Right atrium auricular region (tissue), 2 donors: ENCODE measurements at places on chromosomes 6 and 20.

- H3K4me1 ChIP-seq = no peaks in the 10 kb centered on the region
- no peak overlapping the region for H3K4me3 ChIP-seq
- no peak overlapping the region for H3K27ac ChIP-seq
- no peak for DNase-seq
Observed at GRCh38 chr6:126427713-126428112, 87.8 kb downstream of the CENPW start.

- H3K27ac ChIP-seq = peak overlapping the region; percentile 59
- DNase-seq = no peak
- no peaks in the 10 kb centered on the region for H3K27me3 ChIP-seq
- H3K4me3 ChIP-seq = no peak overlapping the region
- H3K4me1 ChIP-seq = no peaks in the 10 kb centered on the region
- peaks cover 52% of the 10 kb centered on the region for H3K36me3 ChIP-seq
Observed at GRCh38 chr6:33772082-33772830, 16.7 kb downstream of the LEMD2 start.

DNA sequence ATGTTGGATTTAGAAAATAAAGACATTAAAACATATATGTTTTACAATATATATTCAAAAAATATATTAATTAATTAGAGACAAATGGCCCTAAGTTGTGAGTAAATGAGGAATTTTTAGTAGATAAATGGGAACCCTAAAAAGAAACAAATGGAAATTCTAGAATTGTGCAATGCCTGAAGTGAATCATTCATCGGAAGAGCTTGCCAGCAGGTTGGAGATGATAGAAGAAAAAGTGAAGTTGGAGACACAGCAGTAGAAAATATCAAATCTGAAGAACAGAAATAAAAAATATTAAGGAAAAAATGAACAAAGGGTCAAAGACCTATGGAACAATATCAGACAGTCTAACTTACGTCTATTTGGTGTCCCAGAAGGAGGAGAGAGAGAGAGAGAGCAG is 109.4 kb upstream of the NEDD9 start:
- no peak for DNase-seq
- H3K27ac ChIP-seq = peak overlapping the region; percentile 1
- no peaks in the 10 kb centered on the region for H3K4me1 ChIP-seq
- no peaks in the 10 kb centered on the region for H3K36me3 ChIP-seq
- no peak overlapping the region for H3K4me3 ChIP-seq
- H3K27me3 ChIP-seq = no peaks in the 10 kb centered on the region

GRCh38 chr20:10061641-10062040 is 26.9 kb downstream of the ANKEF1 start:
- H3K4me3 ChIP-seq = no peak overlapping the region
- no peak overlapping the region for H3K27ac ChIP-seq
- no peak for DNase-seq

GRCh38 chr20:51734876-51735720 is 33.1 kb downstream of the ATP9A start:
- no peak overlapping the region for H3K4me3 ChIP-seq
- H3K36me3 ChIP-seq = no peaks in the 10 kb centered on the region
- peaks cover 27% of the 10 kb centered on the region for H3K4me1 ChIP-seq
- H3K27me3 ChIP-seq = no peaks in the 10 kb centered on the region
- no peak overlapping the region for H3K27ac ChIP-seq

GRCh38 chr6:27962506-27962905 is 5.5 kb downstream of the OR2B6 start:
- no peak overlapping the region for H3K27ac ChIP-seq
- H3K27me3 ChIP-seq = no peaks in the 10 kb centered on the region
- no peaks in the 10 kb centered on the region for H3K4me1 ChIP-seq
- H3K36me3 ChIP-seq = no peaks in the 10 kb centered on the region
- no peak overlapping the region for H3K4me3 ChIP-seq

DNA sequence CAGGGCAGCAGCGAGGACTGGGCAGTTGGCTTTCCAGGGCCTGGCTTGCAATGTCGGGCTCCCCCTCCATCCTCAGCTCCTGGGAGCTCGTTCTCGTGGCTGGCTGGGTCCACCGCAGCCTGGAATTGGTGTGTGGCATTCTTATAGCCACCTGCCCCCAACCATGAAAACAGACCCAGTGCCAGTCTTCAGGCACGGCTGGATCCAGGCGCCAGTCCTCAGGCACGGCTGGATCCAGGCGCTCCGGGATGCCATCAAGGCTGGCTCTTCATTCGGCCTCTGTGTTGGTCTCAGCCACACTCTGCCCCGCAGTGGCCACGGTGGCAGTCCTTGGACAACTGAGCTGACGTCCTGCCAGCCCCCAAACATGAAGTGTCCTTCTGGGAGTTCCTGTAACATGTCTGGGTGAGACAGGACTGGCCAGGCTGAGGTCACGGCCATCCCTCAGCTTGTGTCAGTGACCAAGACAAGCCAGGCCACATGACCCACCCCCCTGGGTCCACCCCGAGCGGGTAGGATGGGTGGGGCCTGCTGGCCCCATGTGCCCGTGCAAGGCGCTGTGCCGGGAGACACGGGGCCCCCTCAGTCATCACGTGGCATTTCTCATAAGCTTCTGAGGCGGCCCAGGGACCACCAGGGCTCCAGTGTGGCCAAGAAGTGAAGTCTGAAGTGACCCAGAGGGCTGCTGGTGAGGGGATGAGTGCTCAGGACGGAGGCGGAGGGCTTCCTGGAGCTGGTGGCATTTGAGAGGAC is 99.0 kb downstream of the TAF4 start:
- H3K27me3 ChIP-seq = peaks cover 14% of the 10 kb centered on the region
- no peak overlapping the region for H3K4me3 ChIP-seq
- no peaks in the 10 kb centered on the region for H3K36me3 ChIP-seq
- DNase-seq = no peak
- H3K4me1 ChIP-seq = no peaks in the 10 kb centered on the region
- no peak overlapping the region for H3K27ac ChIP-seq

DNA sequence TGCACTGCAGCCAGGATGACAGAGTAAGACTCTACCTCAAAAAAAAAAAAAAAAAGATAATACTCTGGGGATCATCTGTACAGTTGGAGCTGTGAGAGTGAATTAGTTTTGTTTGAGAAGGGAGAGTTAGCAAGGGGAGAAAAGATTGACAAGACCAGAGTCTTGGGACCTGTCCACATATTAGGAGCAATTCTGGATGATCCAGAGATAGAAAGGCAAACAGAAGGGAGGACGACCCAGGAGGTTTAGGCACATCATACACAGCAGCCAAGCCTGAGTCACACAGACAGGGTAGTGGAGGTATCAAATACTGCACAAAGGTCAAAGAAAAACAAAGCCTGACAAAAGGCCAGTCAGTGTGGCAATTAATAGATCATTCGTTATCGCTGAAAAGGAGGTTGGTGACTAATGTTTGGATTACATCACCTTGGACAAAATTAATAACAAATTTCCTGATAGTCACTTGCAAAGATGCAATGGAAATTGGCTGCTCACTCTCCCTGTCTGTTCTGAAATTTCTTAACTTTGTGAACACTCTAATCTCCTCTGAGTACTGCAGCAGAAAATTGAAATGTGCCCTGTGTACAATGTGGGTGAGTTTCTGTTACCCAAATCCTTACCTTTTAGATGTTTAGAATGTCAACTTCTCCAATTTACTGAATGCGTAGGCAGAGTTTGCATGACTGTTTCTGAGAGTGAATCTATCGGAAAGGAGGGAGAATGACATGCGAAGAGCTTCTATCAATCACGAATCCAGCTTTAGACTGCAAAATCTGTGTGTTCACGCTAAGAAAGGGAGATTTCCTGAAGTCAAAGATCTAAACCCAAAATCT is 105.4 kb downstream of the TSHZ2 start:
- peak overlapping the region; percentile 49 for H3K27ac ChIP-seq
- no peak for DNase-seq
- no peaks in the 10 kb centered on the region for H3K36me3 ChIP-seq
- no peaks in the 10 kb centered on the region for H3K27me3 ChIP-seq

DNA sequence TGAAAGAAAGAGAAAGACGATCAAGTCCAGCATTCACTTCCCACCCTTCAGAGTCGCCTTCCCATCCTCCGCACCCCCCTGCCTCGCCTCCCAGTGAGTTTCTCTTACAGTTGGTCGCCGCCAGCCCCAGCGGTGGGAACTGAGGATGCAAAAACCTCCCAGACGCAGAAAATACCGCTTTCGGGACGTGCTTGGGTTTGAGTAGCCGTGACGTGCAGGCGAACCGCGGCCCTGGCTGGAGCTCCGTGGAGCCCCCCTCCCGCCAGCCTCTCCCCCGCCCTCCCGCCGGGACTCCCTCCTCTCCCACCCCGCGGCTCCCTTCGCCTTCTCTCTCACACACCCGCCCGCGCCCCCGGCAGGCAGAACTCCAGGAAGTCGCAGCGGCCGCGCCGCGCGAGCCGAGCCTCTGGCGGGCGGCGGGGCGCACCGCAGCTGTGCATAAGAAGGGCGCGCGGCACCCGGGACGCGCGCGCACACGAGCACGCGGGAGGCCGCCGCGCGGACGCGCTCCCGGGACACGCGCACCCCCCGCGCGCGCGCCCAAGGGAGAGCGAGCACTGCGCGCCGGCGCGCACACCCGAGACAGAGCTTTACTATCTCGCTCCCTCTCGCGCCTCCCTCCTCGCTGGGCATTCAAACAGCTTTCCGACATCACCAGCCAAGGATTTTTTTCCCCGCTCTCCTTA is at the start of gene ADGRB3:
Gene ADGRB3, plus strand, starts transcription at position 557 of the 686 bp plus-strand sequence. CDS start 3,394 bp downstream, outside the sequence.
- H3K27ac ChIP-seq = peak within 1 kb of the TSS; percentile 75
- H3K27me3 ChIP-seq = no peaks in the 10 kb centered on the region
- H3K36me3 ChIP-seq = no peaks in the 10 kb centered on the region

GRCh38 chr6:137903933-137904821 is 37.1 kb downstream of the TNFAIP3 start:
- H3K36me3 ChIP-seq = no peaks in the 10 kb centered on the region
- H3K4me3 ChIP-seq = no peak overlapping the region
- no peaks in the 10 kb centered on the region for H3K27me3 ChIP-seq

GRCh38 chr6:127517693-127518092 is 1.4 kb downstream of the MTCL3 start:
- DNase-seq = no peak
- H3K36me3 ChIP-seq = no peaks in the 10 kb centered on the region
- no peak overlapping the region for H3K4me3 ChIP-seq
- no peaks in the 10 kb centered on the region for H3K4me1 ChIP-seq

DNA sequence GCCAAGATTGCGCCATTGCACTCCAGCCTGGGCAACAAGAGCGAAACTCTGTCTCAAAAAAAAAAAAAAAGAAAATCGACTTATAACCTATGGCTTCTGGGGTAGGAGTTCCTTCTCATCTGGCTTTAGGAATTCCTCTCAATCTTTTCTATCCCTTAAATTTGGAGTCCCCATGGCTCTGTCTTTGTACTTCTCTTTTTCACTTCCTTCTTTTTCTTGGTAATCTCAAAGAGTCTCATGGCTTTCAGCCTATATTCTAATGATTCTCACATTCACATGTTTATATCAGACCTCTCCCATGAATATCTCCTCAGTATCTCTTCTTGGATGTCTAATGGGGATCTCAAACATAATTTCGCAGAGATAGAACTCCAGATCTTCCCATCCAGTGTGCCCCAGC is 42.8 kb upstream of the RALGAPA2 start:
- H3K4me3 ChIP-seq = no peak overlapping the region
- H3K4me1 ChIP-seq = no peaks in the 10 kb centered on the region
- H3K36me3 ChIP-seq = no peaks in the 10 kb centered on the region
- no peak for DNase-seq
- H3K27me3 ChIP-seq = no peaks in the 10 kb centered on the region

- peaks cover 72% of the 10 kb centered on the region for H3K36me3 ChIP-seq
- H3K4me3 ChIP-seq = no peak overlapping the region
- H3K4me1 ChIP-seq = no peaks in the 10 kb centered on the region
- H3K27me3 ChIP-seq = no peaks in the 10 kb centered on the region
- no peak overlapping the region for H3K27ac ChIP-seq
Observed at GRCh38 chr6:158786645-158787304, 32.4 kb downstream of the EZR start.

- no peaks in the 10 kb centered on the region for H3K27me3 ChIP-seq
- no peaks in the 10 kb centered on the region for H3K4me1 ChIP-seq
- no peak overlapping the region for H3K27ac ChIP-seq
- H3K4me3 ChIP-seq = no peak overlapping the region
Observed at GRCh38 chr20:60272790-60273189, 314.6 kb downstream of the CDH26 start.

GRCh38 chr6:162546905-162547304 is 180.7 kb downstream of the PRKN start:
- H3K36me3 ChIP-seq = no peaks in the 10 kb centered on the region
- no peaks in the 10 kb centered on the region for H3K27me3 ChIP-seq
- H3K4me1 ChIP-seq = no peaks in the 10 kb centered on the region
- DNase-seq = no peak
- H3K27ac ChIP-seq = no peak overlapping the region
- H3K4me3 ChIP-seq = no peak overlapping the region

DNA sequence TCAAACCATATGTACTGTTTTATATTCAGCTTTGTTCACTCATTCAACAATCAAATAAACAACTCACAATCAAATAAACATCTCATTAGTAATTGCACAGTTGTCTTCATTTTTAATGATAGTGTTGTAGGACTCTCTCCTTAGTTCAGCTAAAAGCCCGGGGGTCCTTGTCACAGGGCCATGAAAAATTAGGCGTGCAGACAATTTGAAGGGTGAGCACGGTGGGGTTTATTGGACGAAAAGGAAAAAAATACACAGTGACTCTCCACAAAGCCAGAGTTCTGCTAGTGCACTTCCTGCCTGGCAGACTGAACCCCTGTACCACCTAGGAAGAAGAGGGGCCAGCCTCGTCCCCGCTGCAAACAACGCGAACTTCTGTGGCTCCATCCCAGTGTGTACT is 257.6 kb upstream of the FLRT3 start:
- no peaks in the 10 kb centered on the region for H3K36me3 ChIP-seq
- H3K4me3 ChIP-seq = no peak overlapping the region
- H3K27ac ChIP-seq = no peak overlapping the region
- H3K27me3 ChIP-seq = no peaks in the 10 kb centered on the region

DNA sequence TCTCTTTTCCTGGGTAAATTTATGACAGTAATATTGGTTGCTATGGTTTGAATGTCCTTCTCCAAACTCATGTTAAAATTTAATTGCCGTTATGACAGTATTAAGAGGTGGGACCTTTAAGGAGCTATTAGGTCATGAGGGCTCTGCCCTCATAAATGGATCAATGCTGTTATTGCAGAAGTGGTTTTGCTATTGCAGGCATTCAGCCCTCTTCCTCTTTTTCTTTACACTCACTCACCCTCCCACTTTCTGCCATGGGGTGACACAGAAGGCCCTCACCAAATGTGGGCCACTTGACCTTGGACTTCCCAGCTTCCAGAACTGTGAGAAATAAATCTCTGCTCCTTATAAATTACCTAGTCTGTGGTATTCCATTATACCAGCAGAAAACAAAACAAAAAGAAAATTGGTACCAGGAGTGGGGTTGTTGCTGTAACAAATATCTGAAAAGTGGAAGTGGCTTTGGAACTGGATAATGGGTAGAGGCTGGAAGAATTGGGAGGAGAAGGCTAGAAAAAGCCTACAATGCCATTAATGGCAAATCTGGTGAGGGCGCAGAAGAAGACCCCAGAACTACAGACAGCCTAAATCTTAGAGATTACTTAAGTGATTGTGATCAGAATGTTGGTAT is 24.8 kb upstream of the IGF2R start:
- no peaks in the 10 kb centered on the region for H3K36me3 ChIP-seq
- no peak for DNase-seq
- H3K4me3 ChIP-seq = no peak overlapping the region
- H3K4me1 ChIP-seq = no peaks in the 10 kb centered on the region
- no peak overlapping the region for H3K27ac ChIP-seq
- H3K27me3 ChIP-seq = no peaks in the 10 kb centered on the region
